Activated CD4-positive, alpha-beta T cell treated with anti-CD3 and anti-CD28 coated beads for 4 hours (primary cell): ENCODE measurements at places on chromosomes 5 and 9.

DNA sequence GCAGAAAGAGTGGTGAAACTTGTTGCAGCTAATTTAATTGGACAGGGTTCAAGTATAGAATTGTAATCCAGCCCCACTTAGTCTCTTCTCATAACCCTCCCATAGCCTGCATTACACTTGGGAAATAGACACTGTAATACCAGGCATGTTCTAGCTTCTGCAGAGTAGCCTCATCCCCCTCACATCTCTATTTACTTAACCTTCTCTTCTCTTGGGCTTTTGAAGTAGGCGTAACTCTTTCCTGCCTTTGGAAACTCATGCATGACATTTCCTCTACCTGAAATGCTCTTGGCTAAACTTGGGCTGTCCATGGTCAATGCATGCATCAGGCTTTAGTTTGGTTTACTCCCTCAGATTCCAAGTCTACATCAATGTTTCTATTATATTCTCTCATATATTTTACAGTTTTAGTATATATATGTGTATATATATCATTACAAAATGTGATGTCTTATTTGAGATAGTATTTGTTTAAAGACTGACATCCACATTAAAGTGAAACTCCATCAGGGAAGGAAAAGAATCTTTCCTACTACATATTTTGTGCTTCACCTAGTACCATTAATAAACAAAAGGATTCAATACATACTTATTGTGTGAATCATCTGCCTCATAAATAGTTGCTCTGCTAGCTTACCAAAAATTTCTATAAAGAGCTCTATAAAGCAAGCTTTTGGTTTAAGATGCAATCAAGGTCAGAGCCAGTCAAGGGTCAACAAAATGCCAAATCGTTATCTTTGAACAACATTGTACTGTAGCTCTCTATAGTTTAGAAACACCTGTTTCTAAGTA is 1158.0 kb downstream of the MAT2B start:
- no peak for DNase-seq

DNA sequence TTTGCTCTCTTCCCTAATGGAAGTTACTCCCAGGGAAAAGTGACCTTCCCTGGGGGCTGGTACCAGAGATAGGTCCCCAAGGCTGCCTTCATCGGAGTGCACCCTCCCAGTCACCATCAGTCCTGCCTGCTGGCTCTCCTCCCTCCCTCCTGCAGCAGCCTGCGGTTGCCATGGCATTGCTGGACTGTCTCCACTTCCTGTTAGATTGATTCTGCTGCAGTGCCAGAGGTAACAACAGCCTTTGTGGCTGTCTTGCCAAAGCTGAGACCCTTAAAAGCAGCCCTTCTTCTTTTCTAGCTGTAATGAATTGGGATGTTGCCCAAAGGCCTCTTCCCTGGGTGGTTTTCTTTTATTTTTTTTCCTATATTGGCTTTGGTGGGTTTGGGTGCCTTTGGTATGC is 78.1 kb upstream of the PRLR start:
- no peak for DNase-seq

DNA sequence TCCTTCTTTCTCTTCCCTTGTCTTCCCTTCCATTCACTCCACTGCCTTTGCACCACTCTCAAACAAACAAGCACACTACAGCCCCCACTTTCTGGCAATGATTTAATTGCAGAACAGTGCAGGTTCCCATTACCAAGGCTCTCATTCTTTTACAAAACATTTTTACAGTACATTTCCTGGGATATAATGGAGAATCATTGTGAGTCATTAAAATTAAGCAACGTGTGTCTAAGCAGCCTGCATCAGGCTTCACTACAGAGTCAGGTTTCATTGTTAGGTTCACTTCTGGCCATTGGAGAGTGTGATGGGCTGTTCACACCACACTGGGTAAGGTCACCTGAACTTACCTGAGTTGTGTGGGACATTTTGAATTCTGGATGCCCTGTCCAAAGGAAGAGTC is 303.5 kb downstream of the TRIM32 start:
- DNase-seq: no peak

DNA sequence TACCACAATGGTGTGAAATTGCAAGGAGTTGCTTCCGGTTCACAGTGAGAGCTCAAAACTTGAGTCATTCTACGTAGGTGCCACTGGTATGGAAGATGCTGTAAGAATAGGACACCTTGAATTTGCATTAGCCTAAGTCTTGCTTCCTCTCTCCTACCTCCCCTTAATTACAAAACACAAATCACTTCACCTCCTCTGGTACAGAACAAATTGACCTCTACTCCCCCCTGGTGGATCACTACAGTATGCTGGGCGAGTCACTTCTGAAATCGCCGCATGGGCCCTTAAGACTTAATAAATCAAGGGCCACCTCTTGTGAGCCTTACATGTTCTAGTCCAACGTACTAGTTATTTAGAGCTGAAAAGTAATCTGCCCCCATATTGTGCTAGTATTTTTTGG is 145.3 kb upstream of the SMARCA2 start:
- no peak for DNase-seq

DNA sequence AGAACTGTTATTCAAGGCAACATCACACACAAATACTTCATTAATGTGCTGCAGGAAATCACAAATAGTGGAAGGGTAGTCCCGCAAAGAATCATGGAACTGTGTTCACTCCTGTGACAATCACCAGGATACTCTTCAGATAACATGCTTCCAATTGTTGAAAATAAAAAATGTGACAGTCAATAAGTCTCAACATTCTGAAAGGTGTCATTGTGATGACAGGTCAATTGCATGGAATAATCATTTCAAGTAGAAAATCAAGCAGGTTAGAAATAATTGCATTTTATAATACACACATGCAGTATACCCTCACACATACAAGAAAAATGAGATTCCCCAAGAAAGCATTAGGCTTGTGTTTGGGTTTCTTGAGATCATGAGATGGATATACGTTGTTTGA is 46.4 kb upstream of the ISL1 start:
- DNase-seq: no peak

DNA sequence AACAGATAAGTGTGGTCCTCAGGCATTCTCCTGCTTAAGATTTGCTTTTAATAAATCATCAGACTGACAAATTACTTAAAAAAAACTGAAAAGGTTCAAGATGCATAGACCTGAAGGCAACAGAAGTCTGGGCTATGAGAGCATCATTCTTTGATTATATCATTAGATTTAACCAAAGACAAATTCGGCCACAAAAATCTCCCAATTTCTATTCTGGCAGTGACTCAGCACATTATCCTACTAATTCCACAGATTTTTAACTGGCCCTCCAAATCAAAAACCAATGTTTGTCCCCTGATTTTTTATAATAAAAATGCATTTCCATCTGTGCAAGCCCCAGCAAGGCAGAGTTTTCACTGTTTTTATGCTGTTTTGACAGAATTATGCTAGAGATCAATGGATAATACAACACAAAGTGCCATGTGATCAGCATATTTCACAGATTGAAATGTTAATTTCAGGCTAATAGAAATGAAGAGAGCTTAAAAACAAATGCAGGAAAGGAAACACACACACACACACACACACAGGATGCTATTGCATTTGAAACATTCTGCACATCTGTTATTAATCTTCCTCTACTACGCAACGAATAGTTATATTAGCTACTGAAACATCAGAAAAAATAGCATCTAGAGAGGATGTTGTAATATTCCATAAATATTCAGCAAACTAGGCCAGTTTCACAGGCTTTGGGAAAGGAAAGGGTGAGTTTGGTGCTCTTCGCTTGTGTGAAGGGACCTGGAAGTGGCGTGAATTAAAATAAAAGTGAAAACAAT is 177.6 kb upstream of the ST8SIA4 start:
- DNase-seq: no peak

- DNase-seq: no peak
These were observed 664.8 kb upstream of the ZNF608 start for GRCh38 chr5:125411071-125411743.

DNA sequence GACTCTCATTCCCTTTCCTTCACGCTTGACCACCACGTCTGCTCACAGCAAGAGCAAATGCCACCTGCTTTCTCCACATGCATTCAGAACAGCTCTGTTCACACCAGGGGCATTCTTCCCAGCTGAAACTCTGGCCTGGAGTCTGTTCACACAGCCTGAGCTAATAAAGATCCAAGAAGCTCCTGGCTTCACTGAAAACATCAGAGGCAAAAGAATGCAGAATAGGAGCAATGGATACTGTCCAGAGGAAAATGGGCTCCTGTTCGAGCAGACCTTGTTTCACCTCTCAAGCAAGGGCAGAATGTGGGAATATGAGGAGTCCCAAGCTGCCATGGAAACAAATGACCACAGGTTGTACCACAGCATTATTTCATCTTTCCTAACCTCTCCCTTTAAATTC is 402.7 kb upstream of the TNC start:
- DNase-seq: no peak

- no peak for DNase-seq
These were observed 188.7 kb downstream of the FBXL17 start for GRCh38 chr5:108193021-108193795.

DNA sequence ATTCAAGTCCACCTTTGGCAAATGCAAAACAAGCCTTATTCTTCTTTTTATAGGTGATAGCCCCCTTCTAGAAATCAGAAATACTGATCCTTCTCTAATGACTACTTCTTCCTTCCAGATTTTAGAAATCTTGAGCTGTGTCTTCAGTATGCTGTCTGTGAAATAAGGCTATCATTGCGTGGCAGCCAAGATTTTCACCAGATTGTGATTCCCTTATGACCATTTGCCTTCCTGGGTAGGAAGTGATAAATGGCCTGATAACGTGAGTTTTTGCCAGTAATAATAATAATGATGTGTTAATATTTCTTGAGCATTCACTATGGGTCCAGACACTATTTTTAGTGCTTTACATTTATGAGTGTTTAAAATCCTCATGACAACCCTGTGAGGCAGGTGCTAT is 80.9 kb downstream of the PIP5K1B start:
- DNase-seq: no peak

DNA sequence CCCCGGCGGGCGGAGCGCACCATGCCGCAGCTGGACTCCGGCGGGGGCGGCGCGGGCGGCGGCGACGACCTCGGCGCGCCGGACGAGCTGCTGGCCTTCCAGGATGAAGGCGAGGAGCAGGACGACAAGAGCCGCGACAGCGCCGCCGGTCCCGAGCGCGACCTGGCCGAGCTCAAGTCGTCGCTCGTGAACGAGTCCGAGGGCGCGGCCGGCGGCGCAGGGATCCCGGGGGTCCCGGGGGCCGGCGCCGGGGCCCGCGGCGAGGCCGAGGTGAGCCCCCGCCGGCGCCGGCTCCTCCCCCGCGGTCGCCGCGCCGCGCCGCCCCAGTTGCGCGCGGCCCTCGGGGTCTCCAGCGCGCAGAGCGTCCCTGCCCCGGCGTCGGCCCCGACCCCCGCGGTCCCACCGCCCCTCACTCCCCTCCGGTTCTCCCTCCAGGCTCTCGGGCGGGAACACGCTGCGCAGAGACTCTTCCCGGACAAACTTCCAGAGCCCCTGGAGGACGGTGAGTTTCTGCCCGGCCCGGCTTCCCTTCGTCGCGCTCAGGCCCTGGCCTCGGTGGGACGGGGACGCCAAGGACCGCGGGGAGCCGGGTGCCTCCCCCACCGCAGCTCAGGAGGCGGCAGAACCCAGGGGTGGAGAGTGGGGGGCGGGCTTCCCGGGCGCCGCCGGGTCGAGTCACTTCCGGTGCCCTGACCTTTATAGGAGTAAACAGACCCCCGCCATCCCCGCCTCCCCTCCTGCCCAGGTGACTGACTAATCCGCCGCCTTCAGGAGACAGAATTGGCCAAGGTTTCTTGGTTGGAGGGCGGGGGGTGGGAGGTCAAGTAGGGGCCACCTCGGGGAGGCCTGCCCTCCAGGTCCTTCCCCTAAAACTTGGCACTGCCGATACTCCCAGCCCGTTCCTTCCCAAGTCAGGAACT is 665 bp downstream of the TCF7 start:
- DNase-seq: peak; percentile 88

GRCh38 chr5:176540476-176540899 is 3.3 kb upstream of the RNF44 start:
- no peak for DNase-seq

- no peak for DNase-seq
These were observed 6.4 kb upstream of the JMY start for GRCh38 chr5:79229357-79230174.

- no peak for DNase-seq
These were observed 47.1 kb downstream of the HABP4 start for GRCh38 chr9:96497117-96497399.

DNA sequence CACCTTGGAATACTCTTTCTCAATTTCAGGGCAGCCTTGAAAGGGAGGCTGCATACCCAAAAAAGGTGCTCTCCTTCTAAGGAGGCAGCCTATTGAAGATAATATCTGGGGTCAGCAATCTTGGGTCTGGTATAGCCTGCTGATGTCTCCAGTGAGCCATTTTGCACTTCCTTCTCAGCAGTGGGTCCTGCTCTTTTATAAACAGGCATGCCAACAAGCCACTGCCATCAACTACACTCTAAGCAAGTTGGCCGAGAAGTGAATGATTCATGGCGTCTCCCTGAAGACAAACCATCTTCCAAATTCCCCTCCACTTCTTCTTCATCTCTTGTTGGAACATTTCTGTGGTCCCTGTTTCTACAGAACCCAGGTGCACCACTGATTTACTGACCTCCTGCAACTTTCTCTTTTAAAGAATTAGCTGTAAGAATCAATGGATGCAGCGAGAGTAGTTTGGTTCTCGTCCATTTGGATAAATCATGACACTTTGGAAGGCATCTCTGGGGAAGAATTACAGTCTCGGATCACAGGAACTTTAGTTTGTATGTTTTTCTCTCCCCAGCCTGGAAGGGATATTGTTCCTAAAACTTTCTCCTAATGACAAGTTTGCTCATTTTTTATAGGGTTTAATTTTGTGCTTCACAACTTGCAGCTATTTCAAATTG is 108.3 kb downstream of the INSYN2B start:
- no peak for DNase-seq

DNA sequence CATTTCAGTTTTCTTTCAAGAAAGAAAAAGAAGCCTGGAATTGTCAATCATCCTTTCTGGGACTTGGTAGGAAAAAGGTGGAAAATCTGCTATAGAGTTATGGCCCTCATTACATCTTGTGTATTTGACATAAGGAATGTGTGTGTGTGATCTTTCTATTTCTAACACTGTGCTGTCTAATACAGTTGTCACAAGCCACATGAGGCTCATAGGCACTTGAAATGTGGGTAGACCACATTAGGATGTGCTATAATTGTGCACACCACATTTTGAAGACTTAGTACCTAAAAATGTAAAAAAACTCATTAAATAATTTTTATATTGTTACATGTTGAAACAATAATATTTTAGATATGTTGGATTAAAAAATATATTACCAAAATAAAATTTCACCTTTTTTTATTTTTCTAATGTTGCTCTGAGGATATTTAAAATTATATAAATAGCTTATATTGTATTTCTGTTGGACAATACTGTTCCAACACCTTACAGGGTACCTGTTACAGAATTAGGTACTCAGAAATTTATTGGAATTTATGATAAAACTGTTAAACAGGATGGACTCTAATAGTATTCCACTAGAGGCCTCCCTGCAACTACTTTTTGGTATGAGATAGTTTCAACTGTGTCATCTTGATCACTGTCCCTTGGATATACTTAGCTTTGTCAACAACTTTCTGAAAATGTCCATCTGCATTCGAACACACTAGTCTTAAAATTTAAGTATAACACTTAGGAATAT is 18.4 kb downstream of the MSANTD3 start:
- DNase-seq: no peak
